Stimulated activated CD4-positive, alpha-beta T cell treated with anti-CD3 and anti-CD28 coated beads, Interleukin-2, amount 100 ng/mL, for 24 hours (primary cell): ENCODE measurements at places on chromosomes 2 and 18.

GRCh38 chr2:111139637-111140317 lies 19.1 kb downstream of the BCL2L11 start:
- DNase-seq, result no peak

DNA sequence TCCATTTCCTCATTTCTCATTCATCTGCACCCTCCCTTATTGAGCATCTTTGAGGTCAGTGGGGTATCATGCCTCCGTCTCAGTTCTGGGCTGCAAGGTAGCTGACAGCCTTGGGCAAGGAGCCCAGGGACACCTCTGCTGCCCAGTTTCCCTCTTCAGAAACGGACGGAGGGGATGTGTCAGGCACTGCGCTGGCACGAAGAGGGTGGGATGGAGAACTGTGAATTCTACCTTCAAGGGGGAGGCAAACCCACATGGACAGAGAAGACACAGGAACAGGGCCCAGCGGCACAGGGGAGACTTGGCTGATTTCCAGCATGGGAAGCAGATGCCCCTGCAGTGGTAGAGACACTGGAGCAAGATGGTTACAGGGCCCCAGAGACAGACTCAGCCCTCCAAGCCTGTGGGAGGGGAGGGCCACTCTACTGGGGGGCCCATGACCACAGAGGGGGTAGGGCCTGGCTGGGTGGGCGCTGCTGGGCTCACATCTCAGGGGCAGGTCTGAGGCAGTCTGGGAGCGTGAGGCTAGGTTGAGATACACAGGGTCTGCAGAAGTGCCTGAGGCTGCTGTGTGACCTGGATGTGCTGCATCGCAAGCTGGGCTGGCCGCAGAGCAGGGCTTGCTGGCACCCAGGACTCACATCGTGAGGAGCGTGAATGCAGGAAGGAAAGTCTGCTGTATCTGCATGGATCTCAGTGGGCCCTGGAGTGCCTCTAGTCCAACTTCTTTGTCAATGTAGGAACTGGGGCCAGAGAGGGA lies 92.3 kb downstream of the HS1BP3 start:
- DNase-seq, result no peak

DNA sequence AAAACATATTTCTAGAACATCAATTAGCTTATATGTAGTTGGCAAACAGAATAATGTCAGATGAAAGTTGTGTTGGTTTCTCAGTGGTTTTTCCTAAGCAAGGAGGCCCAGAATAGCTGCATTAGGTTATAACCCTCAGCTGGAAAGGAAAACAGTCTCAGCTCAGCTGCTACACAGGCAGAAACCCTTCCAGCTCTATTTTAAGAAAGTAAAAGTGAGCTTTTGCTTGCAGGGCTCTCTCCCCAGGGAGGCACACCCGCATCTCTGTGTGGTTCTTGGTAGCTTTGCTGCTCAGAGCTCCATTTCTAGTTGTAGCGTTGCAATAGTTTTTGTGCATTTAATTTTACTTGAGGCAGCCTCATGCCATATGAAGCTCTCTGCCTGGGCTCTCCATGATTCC lies 54.6 kb downstream of the PIKFYVE start:
- no peak for DNase-seq

GRCh38 chr2:237872178-237872887 lies 12.9 kb downstream of the RAMP1 start:
- DNase-seq, result no peak
